Activated CD4-positive, CD25-positive, alpha-beta regulatory T cell treated with anti-CD3 and anti-CD28 coated beads, Interleukin-2, amount 50 U/mL, for 72 hours (primary cell): ENCODE measurements at places on chromosomes 2 and 18.

DNA sequence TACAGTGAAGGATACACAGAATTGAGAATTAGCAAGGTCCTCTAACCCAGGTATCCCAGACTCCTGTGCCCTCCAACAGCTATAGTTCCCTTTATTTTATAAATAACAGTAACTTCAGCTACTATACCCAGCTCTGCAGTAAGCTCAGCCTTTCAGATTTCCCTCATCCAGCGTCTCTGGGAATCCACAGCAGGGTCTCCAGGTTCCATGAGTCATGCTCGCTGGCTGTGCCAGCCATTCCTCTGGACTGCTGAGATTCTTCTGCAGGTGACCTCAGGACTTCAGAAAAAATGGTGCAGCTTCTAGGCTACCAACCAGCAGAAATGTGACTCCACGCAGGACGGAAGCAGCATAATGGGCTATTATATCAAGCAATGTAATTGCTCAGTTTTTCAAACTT is 419.3 kb downstream of the ZNF516 start:
- DNase-seq: no peak

GRCh38 chr2:226378753-226379705 is 420.6 kb downstream of the IRS1 start:
- DNase-seq: no peak

DNA sequence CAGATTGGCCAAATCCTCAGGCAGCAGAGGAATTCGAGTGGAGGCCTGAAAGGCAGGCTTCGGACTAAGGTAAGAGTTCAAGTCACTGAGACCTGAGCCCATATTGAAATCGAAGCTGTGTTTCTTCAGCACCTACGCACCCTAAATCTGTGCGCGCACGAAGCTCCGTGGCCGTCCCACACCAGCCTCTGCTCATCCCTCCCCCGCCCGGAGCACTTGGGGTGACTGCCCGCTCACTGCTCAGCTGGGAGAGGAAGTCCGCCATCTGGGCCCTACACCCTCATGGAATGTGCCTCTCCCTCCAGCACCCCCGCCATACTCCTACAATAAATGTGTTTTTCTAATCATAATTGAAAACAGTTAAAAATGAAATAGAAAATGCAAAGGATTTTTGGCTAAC is 734.5 kb downstream of the GALR1 start:
- no peak for DNase-seq

- no peak for DNase-seq
Measured at GRCh38 chr2:120802867-120803484, 67.3 kb downstream of the GLI2 start.

DNA sequence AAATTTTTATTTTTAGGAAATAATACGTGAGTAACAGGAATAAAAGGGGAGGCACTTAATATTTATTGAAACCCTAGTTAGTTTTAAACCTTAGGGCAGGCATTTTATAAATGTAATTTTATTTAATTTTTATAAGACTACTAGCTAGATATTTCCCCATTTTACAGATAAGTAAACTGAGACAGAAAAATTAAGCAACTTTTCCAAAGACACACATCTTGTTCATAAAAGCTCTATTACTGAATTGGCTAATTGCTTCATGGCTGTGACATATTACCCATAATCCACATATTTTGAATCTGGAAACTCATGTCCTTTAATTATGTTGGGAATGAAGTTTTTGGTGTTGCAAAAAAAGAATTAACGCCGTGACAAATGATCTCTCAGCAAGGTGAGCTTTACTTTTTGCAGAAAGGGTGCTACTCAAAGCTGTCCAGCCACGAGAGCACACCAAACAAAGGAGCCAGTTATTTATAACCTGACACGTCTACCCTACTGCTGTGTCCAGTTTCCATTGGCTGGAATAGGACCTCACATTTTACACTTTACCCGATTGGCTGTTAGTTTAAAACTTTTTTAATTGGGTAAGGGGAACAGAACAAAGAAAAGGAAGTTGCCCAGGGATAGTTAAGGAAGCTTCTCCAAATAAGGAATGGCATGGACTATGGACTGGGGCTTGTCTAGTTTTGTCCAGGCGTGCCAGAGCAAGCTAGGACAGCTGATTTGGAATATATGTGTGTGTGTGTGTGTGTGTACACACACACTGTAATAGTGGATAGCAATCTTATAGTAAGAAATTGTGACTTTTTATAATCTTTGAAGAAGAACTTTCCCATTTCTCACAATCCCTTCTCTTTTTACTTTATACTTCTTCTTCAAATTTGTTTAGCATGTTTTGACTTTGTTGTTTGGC is 54.2 kb downstream of the COMMD1 start:
- DNase-seq: no peak
